Stimulated activated CD4-positive, alpha-beta T cell treated with anti-CD3 and anti-CD28 coated beads, Interleukin-4, amount 100 ng/mL, for 24 hours (primary cell): ENCODE measurements at places on chromosomes 1 and 21.
A peak's percentile ranks its signal among the peaks of the same experiment; 100 is the strongest.

DNA sequence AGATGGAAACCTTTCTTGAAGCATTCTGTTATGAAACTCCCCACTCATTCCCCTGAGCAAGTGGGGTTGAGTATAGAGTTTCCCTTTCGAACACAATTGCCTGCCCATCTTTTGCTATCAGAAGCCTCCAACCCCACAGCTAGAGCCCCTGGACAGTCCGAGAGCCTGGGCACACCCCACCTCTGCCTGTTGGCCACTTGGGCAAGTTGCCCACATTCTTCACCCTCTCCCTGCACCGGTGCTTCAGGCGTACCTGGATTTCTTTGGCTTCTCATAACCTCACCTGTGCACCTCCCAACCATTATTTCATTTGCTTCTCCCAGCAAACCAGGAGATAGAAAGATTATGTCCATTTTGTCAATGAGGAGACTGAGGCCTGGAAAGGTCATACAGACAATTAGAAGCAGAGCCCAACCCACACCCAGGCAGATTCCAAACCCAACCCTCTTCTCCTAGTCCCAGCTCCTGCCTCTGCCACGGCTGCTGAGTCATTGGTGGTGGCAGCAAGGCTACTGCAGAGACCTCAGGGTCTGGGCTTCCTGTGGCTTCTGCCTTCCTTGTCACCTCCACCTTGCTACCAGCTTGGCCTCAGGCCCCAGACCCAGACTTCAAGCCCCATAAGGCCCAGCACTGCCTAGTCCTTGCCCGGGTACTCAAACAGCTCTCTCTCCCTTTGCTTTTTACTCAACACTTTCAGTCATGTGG, 118.7 kb upstream of the ZBTB40 start:
- DNase-seq: no peak

GRCh38 chr1:162006081-162006480, 17.6 kb downstream of the OLFML2B start:
- DNase-seq: no peak

GRCh38 chr1:113517983-113518382, 127.7 kb downstream of the MAGI3 start:
- DNase-seq: no peak

DNA sequence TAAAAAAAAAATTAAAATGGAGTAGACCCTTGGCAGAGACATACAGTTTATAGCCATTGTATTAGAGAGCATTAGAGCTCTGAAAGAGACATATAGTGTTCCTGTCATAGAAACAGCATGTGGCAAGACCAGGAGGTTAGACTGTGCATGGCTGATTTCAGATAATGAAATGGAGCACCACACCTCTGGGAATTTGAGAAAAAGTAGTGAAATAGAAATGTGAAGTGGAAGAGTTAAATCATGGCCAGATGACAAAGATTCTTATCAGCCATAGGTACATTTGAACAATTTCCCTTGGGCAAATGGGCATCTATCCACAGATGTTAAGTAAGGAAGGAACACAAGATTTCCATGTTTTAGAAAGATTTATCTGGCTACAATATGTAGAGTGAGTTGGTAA, 1083.1 kb downstream of the PLA2G4A start:
- DNase-seq: no peak

DNA sequence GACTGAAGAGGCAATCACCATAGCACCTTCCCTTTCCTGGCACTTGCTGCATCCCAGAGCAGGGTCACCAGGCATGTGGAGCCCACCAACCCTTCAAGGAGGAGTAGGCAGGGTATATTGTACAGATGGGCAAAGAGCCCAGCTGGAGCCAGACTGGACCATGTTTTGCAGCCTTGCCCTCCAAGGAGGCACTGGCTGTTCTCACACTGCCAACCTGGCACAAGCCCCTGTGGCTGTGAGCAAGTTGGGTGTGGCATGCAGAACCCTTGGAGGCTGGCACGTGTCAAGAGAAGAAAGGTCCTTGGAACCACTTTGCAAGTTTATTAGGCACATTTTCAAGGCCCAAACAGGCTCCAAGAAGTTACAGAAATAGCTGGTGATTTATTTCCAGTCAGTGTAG, 146.4 kb downstream of the FOXD2 start:
- DNase-seq: no peak

DNA sequence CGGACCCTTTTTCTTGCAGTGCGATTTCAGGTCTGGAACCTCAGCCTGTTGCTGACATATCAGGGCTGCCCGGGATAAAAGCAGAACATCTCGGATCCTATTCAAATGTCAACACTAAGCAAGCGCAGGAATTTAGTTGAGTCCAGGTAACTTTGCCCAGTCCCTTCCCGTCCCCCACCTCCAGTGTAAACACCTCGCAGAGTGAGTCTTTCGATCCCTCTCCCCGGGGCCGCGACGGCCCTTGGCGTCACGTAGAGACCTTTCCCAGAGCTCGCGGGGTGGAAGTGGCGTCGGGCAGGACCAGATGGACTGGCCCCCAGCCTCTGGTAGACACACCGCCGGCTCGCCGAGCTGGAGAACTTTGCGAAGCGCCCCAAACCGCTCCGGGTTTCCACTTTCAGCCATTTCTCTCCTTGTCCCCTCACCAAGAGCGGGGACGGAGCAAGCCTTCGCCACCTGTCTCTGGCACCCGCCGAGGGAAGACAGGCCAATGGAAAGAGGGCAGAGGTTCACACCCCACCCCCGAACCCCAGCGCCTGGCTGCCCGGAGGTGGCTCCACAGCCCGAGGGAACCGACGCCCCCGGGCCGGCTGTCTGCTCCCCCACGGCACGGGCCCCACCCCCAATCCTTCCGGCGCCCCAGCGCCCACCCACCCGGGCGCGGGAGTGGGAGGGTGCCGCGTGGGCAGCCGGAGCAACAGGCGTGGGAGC, 570 bp downstream of the KCND3 start:
- DNase-seq: no peak

DNA sequence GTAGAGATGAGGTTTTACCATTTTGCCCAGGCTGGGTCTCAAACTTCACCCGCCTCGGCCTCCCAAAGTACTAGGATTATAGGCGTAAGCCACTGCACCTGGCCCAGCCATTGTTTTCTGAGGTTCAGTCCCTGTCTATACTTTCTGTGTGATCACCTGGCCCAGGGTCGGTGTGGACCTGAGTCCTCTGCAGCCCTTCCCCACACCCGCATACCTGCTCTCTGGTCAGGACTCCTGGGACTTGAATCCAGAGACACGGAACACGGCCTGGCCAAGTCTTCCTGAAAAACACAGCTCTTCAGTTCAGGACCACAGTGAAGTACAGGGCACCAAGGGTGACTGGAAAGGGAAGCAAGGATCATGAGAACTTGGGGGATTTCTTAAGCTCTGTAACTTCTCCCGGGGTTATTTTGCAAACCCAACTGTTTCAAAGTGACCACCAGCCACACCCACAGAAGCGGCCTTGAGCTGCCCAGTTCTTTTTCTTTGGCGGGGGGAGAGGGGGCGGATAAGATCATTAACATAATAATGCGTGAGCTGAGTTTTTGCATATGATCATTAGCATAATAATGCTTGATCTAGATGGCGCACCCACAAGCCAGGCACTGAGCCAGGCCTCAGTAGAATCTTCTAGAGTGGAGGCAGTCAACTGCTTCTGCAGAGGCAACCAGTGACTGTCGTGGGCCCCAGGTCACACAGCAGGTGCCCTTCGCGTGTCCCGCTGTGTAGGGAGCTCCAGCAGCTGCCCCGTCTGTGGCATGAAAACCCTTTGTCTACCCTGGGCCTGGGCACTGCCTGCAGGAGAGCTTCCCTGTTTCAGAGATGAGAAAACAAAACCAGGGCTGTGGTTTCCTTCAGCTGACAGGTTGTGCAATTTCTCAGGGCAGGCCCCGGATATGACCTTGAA, 1.7 kb upstream of the NADK start:
- DNase-seq: peak; percentile 56

- DNase-seq: no peak
Measured at GRCh38 chr1:20183035-20183434, 2.9 kb upstream of the UBXN10 start.

DNA sequence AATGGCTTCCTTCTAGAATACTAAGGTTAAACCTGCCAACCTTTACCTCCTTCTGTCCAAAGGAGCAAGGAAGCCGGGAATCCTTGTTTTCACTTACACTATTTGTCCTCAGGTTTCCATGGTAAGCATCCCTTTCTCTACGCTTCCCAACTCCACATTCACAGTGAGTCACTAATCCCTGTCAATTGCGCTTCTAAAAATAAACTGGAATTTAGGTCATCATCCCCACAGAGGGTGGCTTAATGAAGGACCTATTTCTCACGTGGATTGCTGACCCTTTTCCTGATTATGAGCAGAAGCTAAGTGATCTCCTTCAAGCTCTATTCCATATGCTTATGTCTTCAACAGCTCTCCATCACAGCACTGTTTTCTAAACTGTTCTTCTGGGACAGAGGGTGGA, 39.9 kb upstream of the ABCA4 start:
- no peak for DNase-seq

GRCh38 chr1:226698659-226699058, 40.4 kb downstream of the ITPKB start:
- no peak for DNase-seq

DNA sequence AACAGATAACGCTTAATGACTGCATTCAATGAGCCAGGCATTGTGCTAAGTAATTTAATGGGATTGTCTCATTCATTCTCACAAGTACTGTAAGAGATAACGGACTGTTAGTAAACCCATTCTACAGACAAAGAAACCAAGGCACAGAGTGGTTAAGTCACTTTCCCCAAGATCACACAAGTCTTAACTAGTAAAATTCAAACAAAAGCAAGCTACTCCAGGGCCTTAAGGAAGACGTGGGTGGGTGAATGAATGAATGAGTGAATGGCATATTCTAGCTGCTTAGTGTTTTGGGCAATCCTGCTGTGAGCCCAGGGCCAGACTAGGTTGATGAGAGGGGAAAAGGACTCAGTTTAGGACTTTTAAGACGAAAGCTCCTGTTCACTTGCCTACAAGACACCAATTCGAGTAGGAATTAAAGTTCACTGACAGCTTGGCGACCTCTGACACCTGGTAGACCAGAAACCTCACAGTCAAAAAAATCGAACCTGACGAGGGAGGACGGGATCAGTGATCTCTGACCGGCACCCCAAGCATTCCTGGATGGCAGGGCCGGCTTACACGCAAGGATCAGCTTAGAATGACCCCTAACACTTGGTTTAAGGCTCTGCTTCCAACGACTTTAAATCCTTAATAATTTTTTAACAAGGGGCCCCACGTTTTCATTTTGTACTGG, 557 bp downstream of the EMC1 start:
- DNase-seq: no peak

DNA sequence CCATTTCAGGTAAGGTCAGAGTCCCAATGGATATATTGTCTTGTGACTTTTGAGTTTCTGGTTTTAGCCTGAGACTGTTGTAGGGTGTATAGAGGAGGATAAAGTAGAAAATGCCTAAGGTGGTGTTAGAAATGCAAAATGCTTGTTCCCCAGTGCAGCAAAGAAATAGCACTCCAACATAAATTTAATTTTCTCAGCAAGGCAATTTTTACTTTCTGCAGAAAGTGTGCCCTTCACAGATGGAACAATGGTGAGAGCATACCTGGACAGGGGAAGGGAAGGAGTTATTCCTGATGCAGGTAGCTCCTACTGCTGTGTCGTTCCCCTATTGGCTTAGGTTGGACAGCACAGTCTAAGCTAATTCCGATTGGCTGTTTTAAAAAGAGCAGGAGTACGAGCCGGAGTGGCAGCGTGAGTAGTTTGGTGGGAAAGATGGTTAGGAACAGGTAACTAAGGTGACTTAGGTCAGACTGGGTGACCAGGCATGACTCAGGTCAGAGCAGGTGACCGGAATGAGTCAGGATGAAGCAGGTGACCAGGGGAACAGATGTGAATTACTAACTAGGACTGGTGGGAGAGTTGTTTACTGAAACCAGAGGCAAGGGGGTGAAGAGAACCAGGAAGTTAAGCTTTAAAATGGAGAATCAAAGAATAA, 21.5 kb downstream of the SPATA45 start:
- DNase-seq: no peak

GRCh38 chr1:224339442-224340033, 9.6 kb upstream of the NVL start:
- DNase-seq: no peak

GRCh38 chr1:241034203-241034936, 322.6 kb downstream of the RGS7 start:
- no peak for DNase-seq

GRCh38 chr1:26546375-26546774, 16.8 kb downstream of the RPS6KA1 start:
- DNase-seq: no peak

DNA sequence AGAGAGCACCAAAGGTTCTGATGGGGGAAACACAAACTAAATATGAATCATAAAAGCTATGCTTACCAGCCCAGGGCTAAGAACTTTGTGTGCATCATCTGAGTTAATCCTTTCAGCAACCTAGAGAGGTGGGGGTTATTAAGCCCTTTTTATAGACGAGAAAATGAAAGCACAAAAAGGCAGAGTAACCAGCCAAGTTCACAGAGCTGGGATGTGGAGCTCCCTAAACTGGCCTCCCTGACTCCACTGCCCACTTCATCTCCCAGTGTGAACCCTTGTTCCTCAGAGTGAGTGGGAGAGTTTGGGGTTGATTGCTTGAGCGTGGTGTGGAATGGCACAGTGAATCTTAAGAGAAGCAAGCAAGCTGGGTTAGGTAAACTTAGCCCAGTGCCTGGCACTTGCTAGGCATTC, 10.8 kb upstream of the BCAR3 start:
- no peak for DNase-seq

GRCh38 chr1:59199719-59200376, 97.0 kb upstream of the FGGY start:
- no peak for DNase-seq
